ENCODE measurements at places on chromosomes 3 and 15.

GRCh38 chr3:31755926-31756658, 223.4 kb downstream of the STT3B start:
- DNase-seq: no peak

DNA sequence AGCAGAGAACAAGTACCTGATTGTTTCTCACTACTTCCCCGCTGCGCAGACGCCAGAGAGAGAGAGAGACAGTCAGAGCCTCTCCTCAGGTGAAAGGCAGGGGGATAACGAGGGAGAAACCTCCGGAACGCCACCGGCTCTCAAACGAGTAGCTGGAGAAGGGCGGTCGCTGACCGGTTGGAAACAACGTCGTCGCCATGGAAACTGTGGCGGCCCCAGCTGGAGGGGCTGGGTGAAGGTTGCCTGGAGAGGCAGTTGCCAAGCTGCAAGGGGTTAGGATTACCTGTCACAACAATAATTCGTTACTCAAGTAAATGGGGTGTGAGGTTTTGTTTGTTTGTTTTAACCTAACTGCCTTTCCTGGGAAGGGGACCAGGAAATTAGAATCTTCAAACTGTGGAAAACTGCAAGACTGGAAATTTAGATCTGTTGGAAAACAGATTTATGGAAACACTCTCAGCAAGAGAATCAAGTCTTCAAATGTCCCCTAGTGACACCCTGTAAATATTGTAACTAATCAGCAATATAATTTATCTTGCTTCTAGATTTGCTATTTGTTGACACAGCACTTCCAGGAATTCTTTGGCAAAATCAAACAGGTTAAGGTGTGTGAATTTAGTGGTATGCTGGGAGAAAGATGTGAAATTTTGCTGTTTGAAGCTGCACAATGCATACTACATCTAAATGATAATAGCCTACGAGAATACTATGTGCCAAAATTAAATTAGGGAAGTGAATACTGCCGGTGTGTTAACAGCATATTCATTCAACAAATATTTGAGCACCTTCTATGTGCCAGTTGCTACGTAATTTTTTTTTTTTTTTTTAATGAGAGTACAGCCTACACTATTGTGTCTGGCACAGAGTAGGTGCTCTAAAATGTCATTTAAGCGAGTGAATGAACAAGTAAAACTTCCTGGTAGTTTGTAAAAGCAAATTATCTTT, at the start of gene DNAH12:
Gene DNAH12, minus strand, starts transcription at position 164 of the 945 bp plus-strand sequence. CDS start 1,474 bp downstream, outside the sequence.
- no peak for DNase-seq

GRCh38 chr15:34799149-34800101, 4.1 kb upstream of the ACTC1 start:
- DNase-seq: peak; percentile 78

GRCh38 chr3:112456147-112456546, 43.1 kb downstream of the BTLA start:
- no peak for DNase-seq

GRCh38 chr3:53593611-53594010, 99.2 kb downstream of the CACNA1D start:
- DNase-seq: no peak

Data from left cardiac atrium (tissue), 4 donors.